ENCODE measurements at places on chromosomes 7 and 10. TPM values are rescaled to one million over a fixed set of nuclear protein-coding genes. Genes with fewer than 3 reads are reported as not detected.

- DNase-seq, result no peak
Measured at GRCh38 chr10:107894516-107894915, 730.0 kb upstream of the SORCS1 start.

GRCh38 chr10:85901599-85901998 is 465.0 kb downstream of the GRID1 start:
- no peak for DNase-seq

GRCh38 chr7:1510780-1511154 is 6.6 kb upstream of the INTS1 start:
- no peak for DNase-seq

DNA sequence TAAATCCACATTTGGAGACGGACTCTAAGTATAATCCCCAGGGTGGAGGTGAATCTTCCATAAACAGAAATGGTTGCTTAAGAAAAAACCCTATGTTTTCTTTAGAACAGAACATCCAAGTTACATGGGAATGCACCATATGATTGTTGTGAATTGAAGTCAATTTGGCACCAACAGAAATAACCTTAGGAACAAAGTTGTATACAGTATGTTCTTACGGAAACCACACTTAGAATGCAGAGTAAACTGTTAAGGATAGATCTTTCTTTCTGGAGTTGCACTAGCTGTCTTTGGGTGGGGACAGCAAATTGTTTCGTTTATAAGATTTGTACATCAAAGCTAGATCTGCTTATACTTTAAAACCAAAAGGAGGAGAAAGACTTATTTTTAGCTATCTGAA is 316.4 kb downstream of the PTEN start:
- DNase-seq, result no peak

DNA sequence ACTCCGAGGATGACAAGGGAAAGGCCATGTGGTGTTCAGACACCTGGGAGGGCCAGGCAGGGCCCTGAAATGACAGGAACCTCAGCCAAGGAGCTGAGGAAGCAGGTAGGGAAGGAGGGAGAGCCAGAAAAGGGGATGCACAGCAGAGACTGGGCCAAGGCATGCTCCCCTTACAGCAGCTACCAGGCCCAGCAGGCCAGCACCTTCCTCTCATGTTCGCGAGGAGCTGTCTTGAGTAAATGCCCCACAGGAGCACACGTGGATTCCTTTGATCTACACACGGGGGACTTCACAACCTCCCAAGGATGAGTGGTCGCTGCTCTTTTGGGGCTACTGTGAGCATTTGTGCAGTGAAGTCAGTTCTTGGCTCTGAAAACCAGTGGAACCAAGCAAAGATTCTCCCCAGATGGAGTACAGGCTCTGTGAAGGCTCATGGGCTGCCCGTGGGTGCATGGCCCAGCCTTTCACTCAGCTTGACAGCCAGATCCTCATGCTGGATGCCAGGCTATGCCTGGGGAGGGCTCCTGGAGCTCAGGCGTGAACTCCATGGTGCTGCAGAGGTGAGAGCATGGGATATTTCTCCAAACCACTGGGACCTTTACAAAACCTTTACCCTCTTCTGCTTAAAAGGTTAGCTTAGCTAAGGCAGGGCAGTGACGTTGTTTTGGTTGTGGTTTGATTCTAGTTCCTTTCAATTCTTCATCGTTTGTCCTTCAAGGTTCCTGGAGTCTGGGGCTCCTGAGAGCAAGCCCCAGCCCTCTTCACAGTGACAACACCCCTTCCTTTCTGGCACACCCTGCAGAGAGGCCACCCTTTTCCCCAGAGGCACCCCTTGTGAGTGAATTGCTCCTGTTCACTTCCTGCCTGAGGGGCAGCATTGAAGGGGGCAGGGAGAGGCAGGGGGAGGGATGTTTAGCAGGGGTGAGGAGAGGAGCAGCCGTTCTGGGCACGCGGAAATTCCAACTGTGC is 74.2 kb upstream of the ZPBP start:
- DNase-seq, result no peak

GRCh38 chr10:132886211-132887099 is 55.9 kb downstream of the CFAP46 start:
- no peak for DNase-seq

DNA sequence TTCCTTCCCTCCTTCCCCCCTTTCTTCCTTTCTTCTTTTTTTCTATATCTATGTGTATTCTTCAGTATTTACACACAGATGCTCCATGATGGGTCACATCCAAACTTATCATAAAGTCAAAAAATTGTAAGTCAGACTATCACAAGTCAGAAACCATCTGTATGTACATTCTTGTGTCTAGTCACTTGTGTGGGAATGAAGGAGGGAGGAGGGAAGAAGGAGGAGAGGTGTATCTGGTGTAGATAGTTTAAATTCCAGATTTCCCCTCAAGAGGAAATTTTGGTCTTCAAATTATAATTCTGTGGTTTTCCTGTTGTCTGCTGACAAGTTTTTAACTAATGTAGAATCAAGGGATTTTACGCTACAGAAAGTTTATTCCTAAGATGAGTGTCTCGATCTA is 287.2 kb downstream of the ETV1 start:
- no peak for DNase-seq

Gene DOCK1
- 24.8 TPM for total RNA-seq

Gene EEPD1
- total RNA-seq, result 8.3 TPM

Gene COPG2
- total RNA-seq, result 24.4 TPM

Gene HOXA3
- 0.12 TPM for total RNA-seq

Gene GPRIN2
- not detected for total RNA-seq

Gene CTAGE6
- total RNA-seq, result not detected

Gene IGFBP3
- 85.2 TPM for total RNA-seq

Gene WNT16
- total RNA-seq, result not detected

Gene PURB
- 17.2 TPM for total RNA-seq

Gene SFMBT2
- 10.8 TPM for total RNA-seq

Gene ZNF853
- 13.8 TPM for total RNA-seq

Gene SYCE1
- total RNA-seq, result not detected
